ENCODE measurements at places on chromosomes 3 and 15. TPM values are rescaled to one million over a fixed set of nuclear protein-coding genes. Genes with fewer than 3 reads are reported as not detected.

DNA sequence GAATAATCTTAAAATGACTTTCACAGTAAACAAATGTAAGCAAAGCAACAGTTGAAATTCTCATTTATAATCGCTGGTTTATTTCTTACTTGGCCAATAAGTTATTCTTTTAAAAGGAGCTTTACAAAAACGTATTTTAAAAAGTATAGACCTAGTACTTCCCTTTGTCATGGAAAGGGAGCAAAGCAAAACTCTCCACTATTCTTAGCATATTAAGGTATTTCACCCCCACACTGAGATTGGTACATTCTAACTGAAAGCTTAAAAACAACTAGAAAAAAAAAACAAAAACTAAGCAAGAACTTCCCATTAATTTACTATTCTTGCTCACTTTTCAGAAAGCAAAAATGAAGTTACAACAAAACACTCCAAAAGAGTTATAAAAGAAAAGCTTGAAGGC, 1.5 kb downstream of the ATG3 start:
- H3K4me1 ChIP-seq, result peaks cover 51% of the 10 kb centered on the region
- no peaks in the 10 kb centered on the region for H3K36me3 ChIP-seq
- no peak overlapping the region for H3K4me3 ChIP-seq
- H3K27ac ChIP-seq, result peak overlapping the region; percentile 99
- no peaks in the 10 kb centered on the region for H3K27me3 ChIP-seq

DNA sequence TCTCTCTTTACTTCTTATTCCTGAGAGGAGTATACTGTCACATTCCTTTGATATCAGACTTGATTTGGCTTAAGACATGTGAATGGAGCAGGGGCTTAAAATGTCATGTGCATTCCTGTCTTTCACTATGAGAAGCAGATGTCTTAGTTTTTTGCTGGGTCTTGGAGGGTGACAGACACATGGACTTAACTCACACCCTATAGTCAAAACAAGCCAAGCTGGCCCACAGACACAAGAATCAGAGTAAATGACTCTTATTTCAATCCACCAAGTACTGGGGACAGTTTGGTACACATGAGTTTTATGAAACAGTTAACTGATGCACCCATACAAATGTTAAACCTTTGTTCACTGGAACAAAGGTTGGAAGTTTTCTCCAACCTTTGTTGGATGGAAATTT, 1024.1 kb upstream of the CFAP20DC start:
- peak overlapping the region; percentile 19 for H3K27ac ChIP-seq
- H3K36me3 ChIP-seq, result no peaks in the 10 kb centered on the region
- no peak overlapping the region for H3K4me3 ChIP-seq
- H3K27me3 ChIP-seq, result no peaks in the 10 kb centered on the region
- peaks cover 18% of the 10 kb centered on the region for H3K4me1 ChIP-seq

DNA sequence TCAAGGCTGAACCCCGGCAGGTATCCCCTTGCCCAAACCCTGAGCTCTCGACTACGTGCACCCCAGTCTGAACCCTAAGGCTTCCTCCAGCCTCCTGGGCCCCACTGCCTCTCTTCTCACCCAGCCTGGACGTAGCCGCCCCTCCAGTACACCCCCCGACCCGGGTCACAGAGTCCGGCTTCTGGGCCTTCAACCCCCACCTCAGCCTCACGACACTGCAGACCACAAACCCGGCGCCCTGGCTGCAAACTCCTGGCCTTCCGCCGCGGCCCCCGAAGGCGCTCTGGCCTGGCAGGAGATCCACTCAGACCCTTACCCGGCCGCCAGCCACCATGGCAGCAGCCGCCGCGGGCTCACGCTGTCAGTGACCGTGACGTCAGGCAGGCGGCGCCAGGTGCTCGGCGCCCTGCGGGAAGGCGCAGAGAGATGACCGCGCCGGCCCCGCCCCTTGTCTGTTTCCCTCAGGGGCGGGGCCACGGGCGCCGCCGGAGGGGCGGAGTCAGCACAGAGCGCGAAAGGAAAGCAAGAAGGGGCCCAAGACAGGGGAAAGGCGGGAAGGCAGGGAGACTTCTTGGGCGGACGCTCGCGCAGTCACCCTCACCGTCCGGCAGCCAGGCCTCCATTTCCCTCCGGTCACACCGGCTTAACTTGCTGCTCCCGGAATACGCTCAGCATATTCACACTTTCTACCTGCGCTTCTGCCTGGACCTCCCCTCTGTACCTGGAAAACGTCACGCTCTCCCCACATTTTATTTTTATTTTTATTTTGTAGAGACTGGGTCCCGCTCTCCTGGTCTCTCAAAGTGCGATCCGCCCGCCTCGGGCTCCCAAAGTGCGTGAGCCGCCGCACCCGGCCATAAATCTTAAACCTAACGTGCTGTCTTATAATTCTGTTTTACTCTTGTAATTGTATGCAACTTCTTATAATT, at the start of gene RMDN3:
RMDN3 (minus strand) TSS at position 372 of the 929 bp plus-strand sequence. CDS start 471 bp downstream, outside the sequence.
- H3K36me3 ChIP-seq, result peaks cover 20% of the 10 kb centered on the region
- peaks cover 31% of the 10 kb centered on the region for H3K4me1 ChIP-seq
- H3K27me3 ChIP-seq, result no peaks in the 10 kb centered on the region
- H3K4me3 ChIP-seq, result peak within 1 kb of the TSS; percentile 65
- peak within 1 kb of the TSS; percentile 85 for H3K27ac ChIP-seq

The TRIM69 gene
- polyA plus RNA-seq, result 42.0 TPM

DNA sequence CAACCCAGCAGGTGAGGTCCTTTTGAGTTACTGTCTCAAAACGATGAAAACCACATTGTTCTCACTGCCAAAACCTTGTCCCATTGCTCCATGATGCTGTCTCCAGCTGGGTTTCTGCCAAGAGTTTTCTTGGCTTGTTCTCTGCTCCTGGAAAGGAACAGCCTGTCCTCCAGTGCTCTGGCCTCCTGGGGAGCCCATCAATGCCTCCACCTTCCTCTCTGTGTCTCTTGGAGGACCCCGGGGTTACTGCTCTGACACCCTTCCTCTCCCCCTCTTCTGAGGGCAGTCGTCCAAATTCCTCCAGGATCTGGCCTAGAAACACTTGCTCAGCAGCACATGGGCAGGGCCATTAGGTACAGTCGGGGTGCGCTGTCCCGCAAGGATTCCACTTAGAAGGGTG, 63.9 kb upstream of the RGMA start:
- DNase-seq, result no peak
- no peaks in the 10 kb centered on the region for H3K27me3 ChIP-seq
- H3K36me3 ChIP-seq, result no peaks in the 10 kb centered on the region
- H3K4me1 ChIP-seq, result peaks cover 19% of the 10 kb centered on the region

DNA sequence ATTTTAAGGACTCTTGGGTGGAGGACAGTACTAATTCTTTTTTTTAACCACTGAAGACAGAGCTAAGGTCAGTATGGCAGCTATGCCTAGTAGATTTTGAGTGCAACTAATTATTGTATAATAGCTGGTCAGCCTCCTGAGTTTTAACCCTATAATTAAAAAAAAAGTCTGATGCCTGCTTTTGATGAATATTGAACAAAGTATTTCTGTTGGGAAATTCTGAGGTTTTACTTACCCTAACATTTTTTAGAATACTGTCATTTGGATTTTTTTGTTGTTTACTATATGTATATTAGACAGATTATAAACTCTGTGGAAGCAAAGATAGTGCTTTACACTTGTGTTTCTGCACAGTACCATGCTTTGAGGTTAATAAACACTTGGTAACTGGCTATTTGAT, 20.8 kb downstream of the TCF12 start:
- no peak overlapping the region for H3K4me3 ChIP-seq
- H3K27ac ChIP-seq, result no peak overlapping the region
- H3K4me1 ChIP-seq, result peaks cover 3% of the 10 kb centered on the region

GRCh38 chr15:100937171-100937570, 18.0 kb downstream of the LRRK1 start:
- H3K27me3 ChIP-seq, result no peaks in the 10 kb centered on the region
- no peak overlapping the region for H3K27ac ChIP-seq
- no peak for DNase-seq

- no peak overlapping the region for H3K4me3 ChIP-seq
- no peak for DNase-seq
- no peaks in the 10 kb centered on the region for H3K36me3 ChIP-seq
- H3K4me1 ChIP-seq, result no peaks in the 10 kb centered on the region
Observed at GRCh38 chr15:50854601-50855490, 53.6 kb upstream of the AP4E1 start.

- no peak overlapping the region for H3K4me3 ChIP-seq
- H3K27me3 ChIP-seq, result no peaks in the 10 kb centered on the region
- H3K36me3 ChIP-seq, result no peaks in the 10 kb centered on the region
- H3K4me1 ChIP-seq, result peaks cover 45% of the 10 kb centered on the region
- H3K27ac ChIP-seq, result no peak overlapping the region
Observed at GRCh38 chr15:99443768-99444446, 121.9 kb upstream of the MEF2A start.

The PRICKLE2 gene
- polyA plus RNA-seq, result not detected

- DNase-seq, result no peak
- no peak overlapping the region for H3K4me3 ChIP-seq
- no peak overlapping the region for H3K27ac ChIP-seq
- no peaks in the 10 kb centered on the region for H3K36me3 ChIP-seq
- H3K4me1 ChIP-seq, result no peaks in the 10 kb centered on the region
Observed at GRCh38 chr15:76961268-76962011, 29.9 kb downstream of the RCN2 start.

The NDN gene
- polyA plus RNA-seq, result not detected

The CLASP2 gene
- 9.0 TPM for polyA plus RNA-seq

The CYP11A1 gene
- not detected for polyA plus RNA-seq

- no peak overlapping the region for H3K4me3 ChIP-seq
- H3K27ac ChIP-seq, result no peak overlapping the region
- DNase-seq, result no peak
- H3K27me3 ChIP-seq, result no peaks in the 10 kb centered on the region
- no peaks in the 10 kb centered on the region for H3K36me3 ChIP-seq
Observed at GRCh38 chr15:42665827-42666226, 71.1 kb downstream of the CDAN1 start.

DNA sequence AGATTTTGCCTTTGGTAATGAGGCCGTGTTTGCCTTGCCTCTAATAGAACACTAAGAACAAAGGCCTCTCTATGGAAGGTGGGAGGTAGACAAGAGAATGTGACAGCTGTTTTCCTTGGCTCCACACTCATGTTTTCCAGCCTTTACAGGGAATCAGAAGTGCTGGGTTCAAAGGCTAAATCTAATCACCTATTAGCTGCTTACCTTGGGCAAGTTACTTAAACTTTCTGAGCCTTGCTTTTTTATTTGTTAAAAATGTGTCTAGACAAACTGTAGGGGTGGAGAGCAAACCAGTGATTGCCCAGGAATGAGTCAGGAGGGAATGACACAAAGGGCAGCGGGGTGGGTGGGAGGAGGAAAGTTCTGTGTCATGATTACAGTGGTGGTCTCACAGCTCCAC, 179.0 kb downstream of the P3H2 start:
- H3K27me3 ChIP-seq, result no peaks in the 10 kb centered on the region
- H3K36me3 ChIP-seq, result no peaks in the 10 kb centered on the region
- H3K4me1 ChIP-seq, result no peaks in the 10 kb centered on the region
- no peak overlapping the region for H3K4me3 ChIP-seq

The MAP2K5 gene
- 22.0 TPM for polyA plus RNA-seq

DNA sequence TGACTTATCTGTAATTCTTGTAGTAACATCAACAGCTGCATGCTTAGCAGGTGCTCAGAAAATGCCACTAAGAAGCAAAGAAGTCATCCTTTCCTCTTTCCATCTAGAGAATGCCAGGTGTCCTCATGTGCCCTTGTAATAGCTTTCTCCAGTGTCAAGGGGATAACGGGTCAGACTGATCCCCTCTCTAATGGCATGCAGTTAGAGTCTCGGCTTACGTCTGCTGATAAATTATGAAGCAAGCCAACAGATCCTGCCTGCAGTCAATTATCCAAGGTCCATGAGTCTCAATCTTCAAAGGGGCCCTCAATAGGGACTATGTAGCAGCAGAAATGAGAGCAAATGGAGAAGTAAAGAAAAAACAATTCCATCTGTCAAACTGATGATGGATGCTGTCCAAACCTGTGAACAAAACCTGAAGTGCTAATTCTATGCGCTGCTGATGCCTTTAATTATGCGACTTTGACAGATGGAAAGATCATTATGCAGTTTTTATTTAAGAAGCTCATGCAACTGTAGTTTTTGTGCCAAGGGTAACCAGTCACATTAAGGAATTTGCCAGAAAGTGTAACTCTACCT, 162.8 kb upstream of the PEX5L start:
- no peaks in the 10 kb centered on the region for H3K4me1 ChIP-seq
- DNase-seq, result no peak
- no peak overlapping the region for H3K4me3 ChIP-seq
- no peaks in the 10 kb centered on the region for H3K36me3 ChIP-seq
- no peak overlapping the region for H3K27ac ChIP-seq

The LMAN1L gene
- polyA plus RNA-seq, result not detected

The LSG1 gene
- 36.3 TPM for polyA plus RNA-seq

- no peaks in the 10 kb centered on the region for H3K36me3 ChIP-seq
- H3K27me3 ChIP-seq, result no peaks in the 10 kb centered on the region
- no peak overlapping the region for H3K27ac ChIP-seq
- no peak for DNase-seq
- H3K4me1 ChIP-seq, result no peaks in the 10 kb centered on the region
Observed at GRCh38 chr15:70647396-70647795, 116.0 kb downstream of the UACA start.

The RBPMS2 gene
- polyA plus RNA-seq, result not detected
